GM03348 (cell line): ENCODE measurements at places on chromosomes 6 and 20.

- no peak for DNase-seq
These were observed 5.0 kb downstream of the BRD2 start for GRCh38 chr6:32973144-32974015.

DNA sequence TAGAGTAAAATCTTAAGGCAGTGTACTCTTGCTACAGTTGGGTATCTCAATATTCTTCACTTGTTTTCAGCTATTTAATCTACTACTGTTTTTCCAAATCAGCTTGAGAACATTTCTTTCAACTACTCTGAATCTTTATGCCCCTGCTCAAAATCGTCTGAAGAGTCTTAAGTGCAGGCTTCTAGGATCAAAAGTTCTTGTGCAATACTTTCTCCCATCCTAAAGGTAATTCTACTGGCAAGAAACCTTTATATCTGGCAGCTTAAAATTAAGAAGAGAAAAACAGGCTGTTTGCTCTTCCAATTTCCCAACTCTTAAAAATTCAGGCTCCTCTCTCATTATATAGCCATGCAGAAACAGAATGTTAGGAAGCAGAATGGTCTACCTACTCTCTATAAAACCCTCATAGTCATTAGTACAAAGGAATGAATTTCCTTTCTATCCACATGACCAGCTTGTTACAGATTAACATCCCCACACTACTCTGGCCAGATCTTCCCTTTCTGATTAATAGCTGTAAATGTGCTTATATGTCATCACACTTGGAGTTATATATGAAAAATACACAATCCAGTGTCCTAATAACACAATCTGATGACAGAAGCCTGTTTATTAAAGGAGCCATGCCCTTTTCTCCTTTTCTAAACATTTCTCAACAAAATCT lies 122.2 kb upstream of the FAM184A start:
- DNase-seq, result no peak

- DNase-seq, result no peak
These were observed 91.0 kb upstream of the SLC24A3 start for GRCh38 chr20:19121463-19121862.

DNA sequence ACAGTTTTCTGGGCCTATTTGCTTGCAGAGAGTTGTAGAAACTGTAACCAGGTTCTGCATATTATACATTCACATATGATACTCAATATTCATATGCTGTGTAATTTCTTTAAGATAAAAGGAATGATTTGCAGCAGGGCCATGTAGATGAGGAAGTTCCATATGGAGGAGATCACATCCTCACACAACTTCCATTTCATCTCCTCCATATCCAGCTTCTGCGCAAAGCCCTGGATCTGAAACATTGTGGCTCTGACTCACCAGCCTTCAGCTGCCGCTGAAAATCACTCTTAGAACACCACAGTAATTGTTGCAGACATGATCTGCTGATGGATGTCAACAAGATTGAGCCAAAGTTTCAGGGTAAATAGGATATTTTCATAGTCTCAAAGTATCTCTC lies 57.7 kb downstream of the PXDC1 start:
- no peak for DNase-seq

DNA sequence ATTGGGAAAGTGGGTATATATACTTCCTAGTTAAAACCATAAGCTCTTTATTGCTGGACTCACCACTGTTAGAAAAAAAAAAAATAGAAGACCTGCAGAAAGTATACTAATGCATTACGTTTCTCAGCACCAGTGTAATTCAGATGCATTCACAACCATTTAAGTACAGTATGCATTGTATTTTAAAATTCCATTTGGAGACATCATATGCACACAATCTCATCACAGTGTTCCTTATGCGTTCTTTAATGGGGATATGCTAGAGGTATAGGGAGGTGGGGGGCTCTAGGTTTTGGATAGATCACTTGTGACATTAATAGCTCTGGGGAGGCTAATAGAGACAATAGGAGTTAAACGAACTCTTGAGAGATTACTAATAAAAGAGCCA lies 9.4 kb downstream of the TFAP2A start:
- DNase-seq, result no peak

- no peak for DNase-seq
These were observed 14.5 kb downstream of the BRPF3 start for GRCh38 chr6:36210886-36211595.

- DNase-seq, result no peak
These were observed 54.8 kb upstream of the KCNG1 start for GRCh38 chr20:51077686-51078060.

DNA sequence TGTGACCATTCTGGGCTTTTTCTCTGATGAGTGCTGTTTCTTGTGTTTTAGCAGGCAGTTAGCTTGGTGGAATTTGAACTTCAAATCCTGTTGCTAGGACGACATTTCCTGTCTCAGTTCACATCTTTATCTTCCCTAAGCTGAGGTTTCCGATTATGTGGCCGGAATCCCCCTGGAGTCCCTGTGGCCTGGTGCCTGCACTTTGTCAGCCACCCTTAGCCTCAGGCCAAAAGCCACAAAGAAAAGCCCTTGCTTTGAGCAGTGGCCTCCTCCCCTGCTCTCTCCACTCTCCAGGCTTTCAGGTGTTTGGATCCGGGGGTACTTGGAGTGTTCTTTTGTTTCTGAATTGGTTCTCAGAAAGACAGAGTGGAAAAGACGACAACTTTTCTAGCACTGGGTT lies 59.9 kb upstream of the PMEPA1 start:
- DNase-seq, result no peak

GRCh38 chr6:1817033-1817761 lies 207.5 kb downstream of the FOXC1 start:
- peak; percentile 16 for DNase-seq

GRCh38 chr20:15951658-15952057 lies 621.6 kb downstream of the KIF16B start:
- no peak for DNase-seq
